ENCODE measurements at places on chromosomes 2 and 18.
A peak's percentile ranks its signal among the peaks of the same experiment; 100 is the strongest.

- DNase-seq: no peak
These were observed 42.3 kb upstream of the MRPL33 start for GRCh38 chr2:27729198-27729597.

- DNase-seq: no peak
These were observed 42.1 kb downstream of the BCL2L11 start for GRCh38 chr2:111162718-111163331.

- no peak for DNase-seq
These were observed 380.6 kb upstream of the REG3G start for GRCh38 chr2:78644854-78645253.

DNA sequence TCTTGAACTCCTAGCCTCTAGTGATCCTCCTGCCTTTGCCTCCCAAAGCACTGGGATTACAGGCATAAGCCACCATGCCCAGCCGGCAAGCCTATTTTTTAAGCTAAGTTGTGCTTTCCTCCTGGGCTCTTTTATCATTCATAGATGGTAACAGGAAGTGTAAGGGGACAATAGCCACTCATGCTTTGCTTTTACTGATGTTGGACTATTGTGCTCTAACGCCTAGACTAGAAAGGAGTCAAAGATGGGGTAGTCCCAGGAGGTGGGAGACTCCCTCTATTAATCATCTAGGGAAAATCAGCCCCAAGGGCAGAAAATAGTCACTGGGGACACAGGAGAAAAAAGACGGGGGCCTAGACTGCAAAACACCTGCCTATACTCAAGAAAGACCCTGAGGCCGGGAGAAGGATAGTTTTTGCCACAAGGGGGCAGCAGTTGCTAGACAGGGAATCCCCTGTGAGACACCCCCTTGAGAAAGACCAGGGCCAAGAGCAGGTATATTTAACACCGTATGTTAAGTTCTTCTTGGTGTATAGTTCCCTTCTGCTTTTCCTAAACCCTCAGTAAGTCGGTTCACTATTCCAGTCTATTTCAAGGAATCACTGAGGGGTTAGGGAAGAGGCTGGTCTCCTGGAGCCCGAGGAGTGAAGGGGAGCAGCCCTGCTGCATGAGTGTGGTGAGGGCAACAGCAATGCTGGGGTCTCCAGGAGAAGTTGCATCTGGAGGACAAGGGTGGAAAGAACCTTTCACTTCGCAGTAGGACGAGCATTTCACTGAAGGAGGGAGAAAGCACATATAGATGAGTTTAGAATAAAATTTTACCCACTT lies 2.1 kb upstream of the CXCR1 start:
- peak; percentile 34 for DNase-seq

GRCh38 chr2:26185304-26185928 lies 12.5 kb downstream of the GAREM2 start:
- no peak for DNase-seq

GRCh38 chr2:102141970-102142828 lies at the start of gene IL1R1:
Gene IL1R1 (plus strand): TSS chr2:102142746. CDS start chr2:102157725, 14,979 bp downstream.
- DNase-seq: no peak

- peak; percentile 0 for DNase-seq
These were observed at the start of gene C1GALT1C1L for GRCh38 chr2:43676322-43677050. Gene C1GALT1C1L (minus strand): TSS chr2:43676429. CDS start chr2:43676322, 107 bp downstream.

DNA sequence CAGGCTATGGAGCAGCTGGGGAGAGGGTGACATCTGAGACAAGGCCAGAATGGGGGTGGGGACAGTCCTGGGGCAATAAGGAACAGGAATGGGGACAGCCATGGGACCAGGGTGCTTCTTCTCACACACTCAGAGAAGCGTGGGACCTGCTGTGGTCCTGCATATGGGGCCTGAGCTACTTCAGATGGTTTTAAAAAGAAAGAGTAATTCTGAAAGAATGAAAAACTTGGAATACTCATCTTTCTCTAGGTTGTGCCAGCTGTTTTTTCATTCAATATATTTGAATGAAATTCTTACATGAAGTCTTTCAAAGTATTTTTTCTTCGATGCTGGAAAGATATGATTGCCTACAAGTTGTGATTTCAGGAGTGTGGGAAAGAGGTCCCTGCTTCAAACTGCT lies 227.5 kb upstream of the APCDD1 start:
- DNase-seq: no peak

DNA sequence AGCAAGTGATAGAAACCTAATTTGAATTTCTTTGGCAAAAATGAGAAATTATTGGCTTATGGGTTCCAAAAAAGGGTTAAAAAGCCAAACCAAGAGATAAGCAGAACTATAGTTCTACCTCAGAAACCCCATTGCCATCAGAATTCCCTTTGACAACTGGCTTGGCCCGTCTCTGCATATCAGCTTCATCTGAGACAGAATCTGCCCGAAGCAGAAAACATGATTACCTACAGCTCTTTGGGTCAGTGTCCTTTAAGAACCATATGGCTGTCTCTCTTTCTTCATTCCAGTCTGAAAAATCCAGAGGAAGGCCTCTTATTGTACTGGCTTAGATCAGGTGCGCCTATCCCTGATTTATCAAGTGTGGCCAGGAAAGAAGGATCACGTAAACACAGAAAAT lies 49.8 kb upstream of the AGPS start:
- DNase-seq: no peak

DNA sequence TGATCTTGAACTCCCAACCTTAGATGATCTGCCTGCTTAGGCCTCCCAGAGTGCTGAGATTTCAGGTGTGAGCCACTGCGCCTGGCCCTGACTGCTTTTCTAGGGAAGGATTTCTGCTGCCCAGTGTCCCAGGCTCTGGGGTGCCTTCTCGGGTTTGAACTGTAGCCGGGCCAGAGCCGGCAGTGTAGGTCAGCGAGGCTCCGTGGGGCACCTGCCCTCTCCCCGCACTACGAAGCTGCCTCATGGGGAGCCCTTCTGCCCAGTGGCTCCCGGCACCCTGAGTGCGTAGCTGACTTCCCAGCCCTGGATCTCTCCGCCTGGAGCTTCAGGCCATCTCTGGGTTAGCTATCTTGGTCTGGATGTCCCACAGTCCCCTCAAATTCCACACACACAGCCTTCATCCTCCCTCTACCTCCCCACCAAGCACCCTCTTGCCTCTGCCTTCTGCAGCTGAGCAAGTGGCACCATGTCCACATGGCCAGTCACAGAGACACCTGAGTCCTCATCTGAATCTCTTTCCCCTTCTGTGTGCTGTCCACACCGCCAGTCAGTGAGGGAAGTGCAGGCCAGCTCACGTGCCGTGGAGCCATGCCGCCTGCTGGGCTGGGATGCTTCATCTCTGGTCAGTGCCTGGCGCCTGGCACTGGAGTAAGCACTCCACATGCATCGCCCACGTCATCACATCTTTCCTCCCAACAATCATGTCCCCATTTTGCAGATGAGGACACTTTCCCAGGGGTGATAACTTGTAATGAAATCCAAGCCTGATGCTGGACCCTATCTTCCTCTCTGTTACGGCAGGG lies 69.2 kb downstream of the EDAR start:
- DNase-seq: no peak

DNA sequence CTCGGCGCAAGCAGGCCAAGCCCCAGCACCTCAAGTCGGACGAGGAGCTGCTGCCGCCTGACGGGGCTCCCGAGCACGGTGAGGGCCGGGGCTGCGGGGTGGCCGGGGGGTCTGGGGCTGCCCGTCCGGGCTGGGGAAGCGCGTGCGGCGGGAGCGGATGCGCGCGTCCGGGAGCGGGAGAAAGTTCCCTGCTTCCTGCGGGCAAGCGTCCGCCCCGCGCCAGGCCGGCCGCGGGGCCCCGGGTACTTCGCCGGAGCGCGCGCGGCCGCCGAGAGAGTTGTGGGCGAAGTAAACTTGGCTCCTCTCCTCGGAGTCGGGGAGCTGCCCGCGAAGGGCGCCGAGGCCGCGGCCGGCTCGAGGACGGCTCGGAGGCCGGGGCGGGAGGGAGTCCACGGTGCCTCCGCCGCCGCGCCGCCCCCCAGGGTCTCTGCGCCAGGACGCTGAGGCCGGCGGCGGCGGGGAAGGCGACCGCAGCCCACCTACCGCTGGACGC lies 707 bp downstream of the SALL3 start:
- DNase-seq: no peak

DNA sequence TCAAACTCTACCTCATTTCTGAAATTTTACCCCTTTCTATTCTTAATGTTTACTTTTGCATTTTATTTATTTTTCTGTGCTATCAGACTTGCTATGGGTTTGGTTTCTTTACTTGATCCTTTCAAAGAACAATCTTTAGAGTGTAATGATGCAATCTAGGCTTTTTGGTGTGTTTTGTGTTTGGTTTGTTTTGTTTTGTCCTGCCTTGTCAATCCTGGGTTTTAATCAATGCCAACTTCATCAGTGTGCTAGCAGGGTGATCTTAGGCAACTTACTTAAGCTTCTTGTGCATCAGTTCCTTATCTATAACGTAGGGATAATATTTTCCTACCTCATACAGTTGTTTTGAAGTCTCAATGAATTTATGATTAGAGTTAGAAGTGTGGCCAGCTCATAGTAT lies 350.4 kb downstream of the NR4A2 start:
- no peak for DNase-seq

- DNase-seq: no peak
These were observed 123.3 kb upstream of the RND3 start for GRCh38 chr2:150610670-150611279.

- DNase-seq: no peak
These were observed 393.8 kb upstream of the CYRIA start for GRCh38 chr2:17059458-17059857.

DNA sequence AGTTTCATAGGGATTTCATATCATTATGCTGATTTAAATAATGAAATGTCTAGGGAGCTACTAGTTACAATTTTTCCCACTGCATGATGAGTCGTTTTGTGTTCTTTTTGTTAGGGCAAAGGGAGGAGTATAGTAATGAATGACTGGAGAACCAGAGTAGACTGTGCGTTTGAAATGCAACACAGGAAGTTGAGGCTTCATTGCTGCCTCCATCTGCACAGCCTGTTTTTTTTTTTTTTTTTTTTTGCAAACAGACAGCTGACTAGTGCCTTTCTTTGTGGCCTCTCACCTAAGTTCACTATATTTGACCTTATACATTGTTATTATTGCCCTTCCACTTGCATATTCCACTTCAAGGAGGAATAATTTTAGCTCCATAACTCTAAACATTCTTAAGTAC lies 286.7 kb upstream of the LRRTM1 start:
- DNase-seq: no peak

DNA sequence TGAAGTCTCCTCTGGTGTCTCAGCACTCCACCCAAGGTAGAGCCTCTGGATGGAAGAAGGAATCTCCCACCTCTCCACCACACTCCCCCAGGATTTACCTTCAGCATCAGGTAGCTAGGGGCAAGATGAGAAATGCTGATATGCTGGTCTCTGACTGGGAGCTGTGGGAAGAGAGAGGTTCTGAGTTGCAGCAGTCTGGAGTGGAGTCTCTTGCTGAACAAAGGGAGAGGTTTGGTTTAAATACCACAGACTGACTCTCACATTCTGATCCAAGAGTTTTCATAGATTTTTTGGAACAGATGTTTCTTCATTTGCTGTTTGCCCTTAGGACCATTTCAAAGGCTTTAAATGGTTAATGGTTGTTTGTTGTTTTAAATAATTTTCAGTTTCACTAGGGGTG lies 1.1 kb upstream of the CFLAR start:
- DNase-seq: no peak

DNA sequence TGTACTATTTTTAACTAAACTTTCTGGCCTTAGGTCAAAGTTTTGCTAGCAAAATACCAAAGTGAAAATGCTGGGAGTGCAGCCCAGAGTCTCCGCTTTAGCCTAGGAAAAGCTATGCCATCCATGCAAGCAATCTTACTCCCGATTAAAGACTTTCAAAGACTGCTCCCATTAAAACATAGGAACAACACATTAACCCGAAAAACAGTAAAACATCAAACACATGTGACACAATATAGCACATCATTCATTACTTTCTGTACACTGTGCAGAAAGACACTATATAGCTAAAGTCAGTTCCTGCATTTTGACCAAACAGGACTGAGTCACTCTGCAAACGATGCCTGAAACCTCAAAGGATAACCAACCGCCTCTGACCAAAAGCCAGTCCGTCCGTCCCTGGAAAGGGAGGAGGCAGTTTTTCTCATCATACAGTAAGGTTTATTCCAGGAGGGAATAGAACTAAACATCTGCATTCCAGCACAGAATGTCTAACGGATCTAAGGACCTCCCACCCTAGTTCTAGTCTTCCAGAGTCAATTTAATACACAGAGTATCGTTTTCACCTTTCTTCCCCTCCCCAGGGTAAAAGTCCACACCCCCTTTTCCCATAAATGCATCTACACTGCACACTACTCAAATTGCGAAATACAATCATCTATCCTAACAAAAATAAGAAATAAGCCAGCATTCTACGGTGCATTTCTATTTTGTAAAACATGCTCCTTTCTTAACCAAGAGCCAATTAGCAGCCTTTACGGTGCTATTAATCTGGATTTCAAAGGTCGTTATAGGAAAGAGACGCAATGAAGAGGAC lies 1.7 kb downstream of the ROCK2 start:
- DNase-seq: peak; percentile 22

GRCh38 chr18:65748321-65748720 lies 2.5 kb upstream of the CDH7 start:
- no peak for DNase-seq
